ENCODE measurements at places on chromosomes 3 and 15. TPM values are rescaled to one million over a fixed set of nuclear protein-coding genes. Genes with fewer than 3 reads are reported as not detected.

GRCh38 chr3:180239939-180240338 is 203.2 kb upstream of the PEX5L start:
- no peak for DNase-seq

DNA sequence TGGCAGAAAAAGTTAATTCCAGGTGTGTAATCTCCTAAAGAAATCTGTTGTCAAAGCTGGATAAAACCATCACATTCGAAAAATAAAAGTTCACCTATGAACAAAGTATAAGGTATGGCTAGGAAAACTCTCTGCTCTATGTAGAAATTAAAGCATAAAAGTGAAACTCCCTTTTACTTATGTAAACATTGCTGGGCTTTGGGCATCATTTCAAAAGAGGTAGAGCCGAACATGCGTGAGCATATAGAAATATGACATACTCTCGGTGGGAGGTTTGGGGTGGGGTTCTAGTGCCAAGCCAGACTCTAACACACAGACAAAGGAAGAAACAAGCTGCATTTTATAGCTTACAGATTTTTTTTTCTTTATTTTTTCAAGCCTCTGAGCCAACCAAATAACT is 306.8 kb upstream of the ATP11B start:
- no peak for DNase-seq

- DNase-seq: no peak
Measured at GRCh38 chr3:187737006-187737367, 8.3 kb downstream of the BCL6 start.

DNA sequence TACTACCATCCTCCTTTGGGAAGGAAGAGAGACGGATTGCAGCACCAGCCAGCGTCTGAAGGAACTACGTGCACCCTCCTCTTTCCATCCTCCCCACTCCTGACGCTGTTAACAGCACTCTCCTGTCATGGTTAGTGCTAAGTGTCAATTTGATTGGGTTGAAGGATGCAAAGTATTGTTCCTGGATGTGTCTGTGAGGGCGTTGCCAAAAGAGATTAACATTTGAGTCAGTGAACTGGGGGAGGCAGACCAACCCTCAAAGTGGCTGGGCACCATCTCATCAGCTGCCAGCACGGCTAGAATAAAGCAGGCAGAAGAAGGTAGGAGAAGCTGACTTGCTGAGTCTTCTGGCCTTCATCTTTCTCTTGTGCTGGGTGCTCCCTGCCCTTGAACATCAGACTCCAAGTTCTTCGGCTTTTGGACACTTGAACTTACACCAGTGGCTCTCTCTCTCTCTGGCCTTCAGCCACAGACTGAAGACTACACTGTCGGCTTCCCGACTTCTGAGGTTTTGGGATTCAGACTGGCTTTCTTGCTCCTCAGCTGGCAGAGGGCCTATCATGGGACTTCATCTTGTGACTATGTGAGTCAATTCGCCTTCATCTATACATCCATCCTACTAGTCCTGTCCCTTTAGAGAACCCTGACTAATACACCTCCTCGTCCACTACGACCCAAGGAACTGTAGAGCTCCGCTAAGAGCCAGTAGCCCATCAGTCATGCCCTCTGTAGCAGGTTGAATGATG is 128.2 kb upstream of the HES1 start:
- no peak for DNase-seq

- peak; percentile 51 for DNase-seq
Measured at GRCh38 chr3:134643150-134643675, 7.6 kb downstream of the KY start.

- no peak for DNase-seq
Measured at GRCh38 chr3:18499301-18499700, 74.2 kb upstream of the SATB1 start.

- no peak for DNase-seq
Measured at GRCh38 chr15:41520636-41521035, 7.0 kb upstream of the LTK start.

- DNase-seq: no peak
Measured at GRCh38 chr15:45148076-45149059, 18.6 kb downstream of the DUOX1 start.

DNA sequence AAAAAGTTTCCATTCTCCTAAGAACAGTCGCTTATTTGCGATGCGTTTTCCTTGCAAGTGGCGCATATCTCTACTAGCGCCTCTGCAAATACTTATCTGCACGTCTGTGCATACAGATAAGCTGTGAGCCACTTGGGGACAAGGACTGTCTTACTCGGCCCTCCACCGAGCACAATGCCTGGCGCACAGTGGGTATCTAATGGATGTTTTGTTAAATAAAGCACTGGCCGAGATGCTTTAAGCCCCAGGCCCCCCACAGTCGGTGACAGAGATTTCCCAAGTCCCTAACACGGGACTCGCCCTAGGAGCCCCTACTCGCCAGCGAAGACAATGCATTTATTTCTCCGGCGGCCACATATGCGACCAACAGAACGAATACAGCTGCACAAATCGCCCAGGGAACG is 503 bp downstream of the HLTF start:
- no peak for DNase-seq

GRCh38 chr15:47817969-47818548 is 100.8 kb downstream of the SEMA6D start:
- DNase-seq: no peak

GRCh38 chr15:66231394-66232266 is 21.9 kb downstream of the MEGF11 start:
- no peak for DNase-seq

GRCh38 chr3:170330366-170330765 is 27.1 kb upstream of the SKIL start:
- DNase-seq: no peak

- no peak for DNase-seq
Measured at GRCh38 chr3:188139466-188139865, 14.5 kb upstream of the LPP start.

DNA sequence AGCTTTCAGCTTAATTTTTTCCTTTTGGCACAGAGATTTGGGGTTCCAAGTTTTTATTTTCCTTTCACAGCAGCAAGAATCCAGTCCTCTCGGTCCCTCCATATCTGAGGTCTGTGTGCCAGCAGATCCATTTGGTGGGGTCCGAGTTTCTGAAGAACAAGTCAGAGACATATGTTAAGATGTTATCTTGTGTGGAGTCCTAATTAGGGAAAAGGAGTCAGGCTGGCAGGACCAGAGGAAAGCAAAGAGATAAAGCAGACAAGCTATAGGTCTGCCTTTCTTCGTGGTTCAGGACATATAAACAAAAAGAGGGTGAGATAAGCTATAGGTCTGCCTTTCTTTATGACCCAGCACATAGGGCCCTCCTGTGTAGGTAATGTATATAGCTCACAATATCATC is 54.9 kb downstream of the TMED3 start:
- no peak for DNase-seq

DNA sequence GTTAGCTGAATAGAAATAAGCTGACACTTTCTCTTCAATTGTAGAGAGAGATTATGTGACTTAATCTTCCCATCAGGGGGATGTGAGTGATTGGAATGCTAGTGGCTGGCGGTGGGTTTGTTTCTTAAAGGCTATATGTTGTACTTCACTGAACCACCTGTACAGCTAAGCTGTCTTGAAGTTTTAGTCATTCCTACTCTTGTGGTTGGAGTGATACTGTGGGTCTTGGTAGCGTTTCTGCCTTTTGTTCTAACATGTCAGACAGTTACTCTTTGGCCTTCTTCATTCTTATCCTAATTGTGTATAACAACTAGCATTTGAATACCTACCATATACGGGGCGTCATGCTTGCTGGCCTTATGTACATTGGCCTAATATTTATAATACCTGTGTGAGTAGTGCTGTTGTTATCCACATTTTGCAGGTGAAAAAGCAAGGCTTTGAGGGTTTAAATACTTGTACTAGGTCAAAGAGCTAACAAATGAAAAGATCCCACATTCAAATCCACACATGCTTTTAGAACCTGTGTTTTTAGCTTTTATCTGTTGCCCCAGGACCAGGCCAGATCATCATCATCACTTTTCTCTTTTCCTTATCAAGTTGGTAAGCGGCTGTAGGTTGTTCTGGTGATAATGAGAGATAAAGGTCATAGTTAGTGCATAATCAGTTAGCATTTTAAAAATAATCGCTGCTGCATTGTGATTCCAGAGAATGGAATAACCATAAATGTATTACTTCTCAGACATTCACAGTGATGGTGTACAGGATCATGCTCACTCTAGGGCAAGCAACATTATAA is 50.2 kb downstream of the AKAP13 start:
- no peak for DNase-seq

DNA sequence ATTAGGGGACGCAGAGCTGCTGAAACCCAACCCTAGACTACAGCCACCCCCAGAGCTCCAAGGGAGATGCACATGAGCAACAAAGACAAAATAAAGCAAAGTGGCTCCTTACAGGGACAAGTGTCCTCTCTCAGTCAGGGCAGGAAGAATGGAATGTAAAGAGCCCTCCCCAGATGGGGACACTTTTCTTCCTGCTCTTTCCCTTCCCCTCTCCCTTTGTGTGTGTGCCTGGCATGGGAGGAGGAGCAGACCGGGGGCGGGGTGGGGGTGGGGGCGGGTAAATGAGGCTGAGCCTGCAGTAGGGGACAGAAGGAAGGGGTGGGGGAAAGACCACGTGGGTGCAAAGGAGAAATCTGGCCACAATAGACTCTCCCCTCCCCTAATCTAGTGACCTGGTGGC is 37.4 kb downstream of the ACAA1 start:
- DNase-seq: no peak

DNA sequence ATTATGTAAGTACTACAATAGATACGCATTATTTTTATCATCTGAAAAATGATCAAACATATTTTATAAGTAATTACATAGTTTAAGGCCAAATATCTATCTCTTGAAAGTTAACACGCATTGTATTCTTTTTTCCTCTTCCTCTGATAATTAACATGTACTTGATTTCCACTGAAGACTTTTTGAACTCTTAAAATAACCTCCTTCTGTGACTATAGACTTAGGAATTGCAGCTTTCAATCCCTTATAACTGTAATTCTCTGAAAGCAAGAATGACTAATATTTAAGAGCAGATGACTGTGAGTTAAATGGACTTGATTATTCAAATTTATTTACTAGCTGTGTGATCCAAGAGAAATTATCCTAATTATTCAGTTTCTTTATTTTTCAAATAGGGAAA is 730.6 kb upstream of the NECTIN3 start:
- DNase-seq: no peak

- DNase-seq: no peak
Measured at GRCh38 chr3:33858131-33858530, 59.7 kb downstream of the PDCD6IP start.

- DNase-seq: no peak
Measured at GRCh38 chr3:138180375-138181029, 5.8 kb upstream of the DBR1 start.

- no peak for DNase-seq
Measured at GRCh38 chr3:99319450-99319849, 318.9 kb upstream of the COL8A1 start.

GRCh38 chr15:86399041-86399954 is 319.6 kb downstream of the AGBL1 start:
- DNase-seq: no peak

- DNase-seq: no peak
Measured at GRCh38 chr3:132268956-132269355, 48.3 kb upstream of the ACP3 start.

DNA sequence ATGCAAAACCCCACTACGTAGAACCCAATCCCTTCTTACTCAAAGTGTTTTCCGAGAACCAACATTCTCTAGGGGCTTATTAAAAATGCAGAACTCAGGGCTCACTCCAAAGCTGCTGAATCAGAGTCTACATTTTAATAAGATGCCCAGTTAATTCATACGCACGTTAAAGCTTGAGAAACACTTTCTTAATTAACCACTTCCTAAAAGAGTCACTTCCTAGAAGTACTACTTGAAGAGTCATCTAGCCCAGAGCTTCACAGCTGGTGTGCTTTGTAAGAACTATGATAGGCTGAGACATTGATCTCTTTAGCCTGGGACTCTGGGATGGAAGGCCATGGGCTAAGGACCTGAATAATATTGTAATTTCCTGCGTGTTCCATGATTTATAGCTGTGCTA is 9.0 kb downstream of the COL6A5 start:
- no peak for DNase-seq

DNA sequence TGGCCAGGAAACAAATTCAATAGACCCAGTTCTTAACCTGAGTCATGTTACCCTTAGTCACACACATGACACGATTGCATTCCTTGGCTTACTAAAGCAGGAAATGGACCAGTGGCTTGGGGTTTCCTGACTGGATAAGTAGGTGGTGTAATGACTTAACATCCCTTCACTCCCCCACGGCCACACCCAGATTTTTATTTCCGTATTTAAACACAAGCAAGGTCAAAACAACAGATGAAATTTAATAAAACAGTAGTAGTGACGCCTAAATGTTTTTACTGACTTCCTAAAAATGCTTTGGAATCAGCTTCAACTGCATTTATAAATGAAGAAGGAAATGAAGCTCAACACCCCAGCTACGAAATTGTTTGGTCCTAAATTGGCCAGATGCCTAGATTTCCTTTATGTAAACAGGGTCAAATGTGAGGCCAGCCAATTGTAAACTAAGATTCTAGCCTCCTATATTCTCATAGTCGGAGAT is 324.3 kb downstream of the CHST2 start:
- no peak for DNase-seq

DNA sequence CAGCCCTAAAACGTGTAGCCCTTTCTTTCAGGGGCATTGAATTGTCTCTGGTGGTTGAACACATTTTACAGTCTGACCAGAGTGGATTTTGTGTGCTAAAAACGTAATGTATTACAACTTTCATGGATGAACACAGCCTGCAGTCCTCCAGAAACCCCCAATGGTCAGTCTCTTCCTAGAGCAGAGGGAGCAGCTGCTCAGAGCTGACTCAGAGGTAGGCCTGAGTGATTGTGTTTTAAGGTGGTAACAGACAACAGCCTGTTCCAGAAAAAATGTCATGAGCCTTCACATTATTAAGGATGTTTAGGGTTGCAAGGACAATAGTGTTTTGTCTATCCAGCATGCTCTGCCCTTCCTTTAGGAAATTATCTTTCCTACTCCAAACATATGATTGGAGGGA is 34.5 kb upstream of the CTNNB1 start:
- DNase-seq: no peak

GRCh38 chr3:175526609-175527280 is 667.6 kb downstream of the NAALADL2 start:
- DNase-seq: no peak

GRCh38 chr3:194879991-194880939 is 194.6 kb downstream of the FAM43A start:
- DNase-seq: peak; percentile 89

- no peak for DNase-seq
Measured at GRCh38 chr3:101813817-101814440, 34.9 kb downstream of the NXPE3 start.

KNL1 gene
- 0.35 TPM for total RNA-seq

SLC6A11 gene
- not detected for total RNA-seq

GOLGA8S gene
- 0.26 TPM for total RNA-seq

EDEM1 gene
- 47.8 TPM for total RNA-seq

GPR62 gene
- total RNA-seq: not detected

PYDC2 gene
- not detected for total RNA-seq

CFAP100 gene
- total RNA-seq: not detected

IQCH gene
- total RNA-seq: 0.45 TPM

CCDC80 gene
- total RNA-seq: 426 TPM

ELP6 gene
- total RNA-seq: 18.9 TPM

BSN gene
- 0.16 TPM for total RNA-seq

TMC3 gene
- total RNA-seq: not detected

CCR3 gene
- not detected for total RNA-seq

TGM5 gene
- total RNA-seq: 0.45 TPM

GNAI2 gene
- 309 TPM for total RNA-seq

FBXL2 gene
- total RNA-seq: 4.9 TPM

RARB gene
- 4.8 TPM for total RNA-seq

NMNAT3 gene
- 4.6 TPM for total RNA-seq
